Activated naive CD4-positive, alpha-beta T cell (primary cell): ENCODE measurements at places on chromosomes 3 and 15.

DNA sequence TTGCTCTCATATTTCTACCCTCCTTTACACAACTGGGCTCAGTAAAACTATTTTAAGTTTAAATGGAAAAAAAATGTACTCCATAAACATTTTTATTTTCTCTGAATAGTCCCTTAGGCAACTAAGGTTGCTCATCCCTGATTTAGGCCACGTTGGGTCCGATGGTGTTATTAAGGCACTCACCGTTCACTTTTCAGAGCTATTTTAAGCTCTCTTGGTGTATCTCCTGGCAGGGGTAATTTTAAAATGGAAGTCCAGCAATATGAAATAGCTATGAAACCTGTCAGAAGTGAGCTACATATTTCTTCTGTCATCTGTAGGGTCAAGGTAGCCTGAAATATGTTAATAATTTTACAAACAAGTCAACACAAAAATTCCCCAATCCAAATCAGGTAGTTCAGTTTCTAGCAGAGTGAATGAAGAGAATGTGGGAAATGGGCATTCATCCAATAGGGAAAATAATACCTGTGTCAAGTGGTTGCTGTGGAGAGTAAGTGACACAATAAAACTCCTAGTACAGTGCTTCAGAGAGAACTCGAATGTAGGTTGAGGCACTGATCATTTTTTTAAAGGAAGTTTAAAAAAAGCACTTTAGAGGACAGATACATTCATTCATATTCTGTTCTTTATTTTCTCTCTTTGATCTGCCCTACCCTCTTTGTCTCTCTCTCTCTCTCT, 209.3 kb upstream of the FEZF2 start:
- no peak for DNase-seq

DNA sequence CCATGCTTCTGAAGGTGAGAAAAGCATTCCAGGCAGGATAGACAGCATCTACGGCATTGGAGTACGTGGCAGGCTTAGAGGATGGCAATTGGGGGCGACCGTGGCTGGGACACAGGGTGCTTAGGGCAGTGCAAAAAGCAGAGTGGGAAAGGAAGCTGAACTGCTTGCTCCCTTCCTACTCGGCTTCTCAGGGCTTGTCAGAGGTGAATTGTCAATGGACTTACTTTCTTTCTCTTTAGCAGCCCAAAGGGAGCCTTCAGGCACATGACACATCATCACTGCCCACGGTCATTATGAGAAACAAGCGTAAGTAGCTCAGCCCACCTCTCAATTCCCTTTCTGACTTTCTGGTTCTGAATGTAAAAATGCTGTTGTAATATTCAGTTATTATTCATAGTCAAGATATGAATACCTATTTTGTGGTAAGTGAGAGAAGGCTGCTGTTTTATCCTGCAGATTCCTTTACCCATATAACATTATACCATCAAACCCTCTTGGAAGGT, 84.3 kb downstream of the KLHL25 start:
- no peak for DNase-seq

GRCh38 chr3:55500555-55501330, 13.6 kb upstream of the WNT5A start:
- DNase-seq = no peak

- DNase-seq = no peak
Observed at GRCh38 chr3:149003653-149004305, 12.4 kb downstream of the GYG1 start.
